ENCODE measurements at places on chromosomes 11 and 22.

- DNase-seq: no peak
Observed at GRCh38 chr22:44307509-44308169, 5.1 kb downstream of the SHISAL1 start.

GRCh38 chr11:126817523-126818450 is 182.8 kb downstream of the KIRREL3 start:
- DNase-seq: no peak

DNA sequence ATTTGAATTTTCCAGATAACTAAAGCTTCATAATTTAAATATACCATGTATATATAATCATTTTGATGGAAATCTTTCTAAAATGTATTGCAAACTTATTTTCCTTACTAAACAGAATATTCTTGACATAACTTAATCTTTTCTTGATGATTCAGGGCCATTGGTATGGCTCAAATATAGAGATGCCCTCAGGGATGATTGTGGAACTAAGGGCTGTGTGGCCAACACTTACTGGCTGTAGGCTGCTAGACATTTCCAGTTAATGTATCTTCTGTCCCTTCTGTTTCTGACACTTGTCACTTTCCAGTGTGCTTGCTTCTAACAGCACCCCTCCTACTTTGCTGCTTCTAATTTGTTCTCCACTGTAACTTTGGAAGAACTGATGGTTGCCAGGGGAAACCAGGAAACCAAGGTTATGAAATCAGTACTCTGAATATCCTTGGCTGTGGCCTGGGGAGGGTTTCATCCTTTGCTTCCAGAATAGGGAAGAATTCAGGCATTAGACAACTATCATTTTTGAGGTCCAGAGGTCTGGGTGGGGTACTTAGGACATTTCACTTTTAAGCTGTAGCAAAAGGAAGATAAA is 697.2 kb downstream of the ETS1 start:
- DNase-seq: no peak

- DNase-seq: no peak
Observed at GRCh38 chr11:46361283-46362155, 14.3 kb downstream of the DGKZ start.

GRCh38 chr11:93741882-93742226 is 382 bp downstream of the C11orf54 start:
- no peak for DNase-seq
